ENCODE measurements at places on chromosomes 4 and X.

DNA sequence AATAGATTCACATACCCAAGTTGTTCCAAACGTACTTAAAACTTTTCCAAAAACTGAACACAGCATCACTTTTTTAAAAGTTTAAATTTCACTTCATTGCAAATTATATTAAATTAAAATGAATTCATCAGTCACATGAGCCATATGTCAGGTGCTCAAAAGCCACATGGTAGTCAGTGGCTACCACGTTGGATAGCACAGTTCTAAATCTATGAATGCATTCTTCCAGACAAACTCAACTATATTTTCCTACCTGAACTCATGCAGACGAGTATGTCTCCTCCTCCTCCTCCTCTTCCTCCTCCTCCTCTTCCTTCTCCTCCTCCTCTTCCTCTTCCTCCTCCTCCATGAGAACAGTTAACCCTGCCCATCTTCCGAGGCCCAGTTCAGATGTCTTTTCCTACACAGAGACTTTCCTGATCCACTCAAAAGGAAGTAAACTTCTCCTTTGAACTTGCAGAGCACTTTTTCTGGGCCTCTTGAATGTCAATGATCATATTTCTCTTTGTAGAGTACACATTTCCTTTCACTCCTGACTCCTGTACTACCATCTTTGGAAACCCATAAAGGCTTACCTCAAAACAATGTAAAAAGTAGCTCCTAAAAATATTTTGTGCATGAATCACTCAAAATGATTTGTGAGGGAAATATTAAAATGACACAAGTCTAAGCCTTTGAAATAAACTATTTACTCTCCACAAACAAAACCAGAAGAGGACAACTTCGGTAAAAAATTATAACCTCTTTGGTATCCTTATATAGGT is 172.6 kb downstream of the AMELX start:
- no peak for DNase-seq

GRCh38 chr4:10673817-10674369 is 10.7 kb downstream of the CLNK start:
- DNase-seq: no peak

- DNase-seq: no peak
Observed at GRCh38 chr4:3107691-3108121, 33.2 kb downstream of the HTT start.

- no peak for DNase-seq
Observed at GRCh38 chr4:139950568-139950967, 203.4 kb downstream of the MAML3 start.

DNA sequence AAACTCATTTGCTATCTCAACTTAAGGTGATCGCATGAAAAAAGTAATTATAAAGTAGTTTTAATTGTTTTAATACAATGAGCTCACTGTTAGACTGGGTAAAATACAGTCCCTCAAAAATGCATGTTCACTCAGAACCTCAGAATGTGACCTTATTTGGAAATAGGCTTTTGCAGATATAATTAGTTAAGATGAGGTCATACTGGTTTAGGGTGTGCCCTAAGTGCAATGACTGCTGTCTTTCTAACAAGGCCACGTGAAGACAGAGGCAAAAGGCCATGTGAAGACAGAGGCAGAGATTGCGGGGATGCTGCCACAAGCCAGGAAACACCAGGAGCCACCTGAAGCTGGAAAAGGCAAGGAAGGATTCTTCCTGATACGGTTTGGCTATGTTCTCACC is 262.1 kb downstream of the NKX6-1 start:
- no peak for DNase-seq

GRCh38 chr4:73152893-73153292 is 83.4 kb upstream of the COX18 start:
- DNase-seq: no peak

DNA sequence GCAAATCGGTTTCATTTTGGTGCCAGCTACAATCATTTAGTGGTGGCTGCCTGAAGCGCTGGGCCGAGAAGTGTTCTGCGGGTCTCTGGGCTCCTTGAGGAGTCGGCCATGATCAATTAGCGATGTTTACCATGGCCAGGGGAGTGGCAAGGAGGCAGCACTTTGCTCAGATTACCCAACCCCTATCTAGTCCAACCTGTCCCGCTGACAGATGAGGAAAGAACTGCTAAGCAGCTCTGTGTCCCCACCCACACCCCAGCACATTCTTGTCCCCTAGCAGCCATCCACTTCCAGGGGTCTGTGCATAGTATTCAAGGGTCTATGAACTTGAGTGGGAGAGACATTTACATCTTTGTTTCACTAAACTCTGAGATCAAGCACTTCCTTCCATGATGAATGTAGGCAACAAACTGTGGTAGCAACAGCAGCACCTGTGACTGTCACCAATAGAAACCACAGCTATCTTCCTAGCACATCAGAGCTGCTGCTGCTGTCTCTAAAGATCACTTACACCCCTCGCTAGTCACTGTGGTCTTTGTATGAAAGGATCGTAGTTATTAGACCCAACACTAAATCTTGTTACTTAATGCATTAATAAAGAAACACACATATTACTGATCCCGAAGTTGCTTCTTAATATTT is 331.6 kb downstream of the BCOR start:
- no peak for DNase-seq

- DNase-seq: no peak
Observed at GRCh38 chr4:25174674-25175073, 14.4 kb upstream of the SEPSECS start.

DNA sequence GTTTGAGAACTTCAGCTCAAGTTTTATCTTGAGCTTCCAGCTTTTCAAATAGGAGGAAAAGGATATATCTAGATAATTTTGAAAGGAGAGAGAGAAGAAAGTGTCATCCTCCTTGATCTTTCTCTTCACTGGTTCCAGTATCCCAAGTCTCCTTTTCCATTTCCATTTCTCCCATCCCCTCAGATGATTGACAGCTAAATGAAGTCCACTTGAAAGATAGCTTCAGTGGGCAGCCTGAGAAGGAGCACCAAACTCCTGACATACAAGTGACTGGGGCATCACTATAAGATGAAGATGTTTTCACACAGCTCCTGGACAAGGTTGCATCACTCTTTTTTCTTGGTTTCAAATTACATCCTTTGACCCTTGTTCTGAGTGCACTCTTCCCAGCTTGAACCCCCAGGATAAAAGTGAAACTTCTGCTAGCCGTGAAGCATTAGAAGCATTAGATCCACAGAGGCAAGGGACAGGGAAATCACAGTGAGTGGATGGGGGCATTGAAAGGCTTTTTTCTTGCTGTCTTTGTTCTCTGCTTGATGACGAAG is 17.5 kb upstream of the MAGEA10 start:
- DNase-seq: no peak

- no peak for DNase-seq
Observed at GRCh38 chr4:163732473-163732872, 238.0 kb downstream of the TMA16 start.

DNA sequence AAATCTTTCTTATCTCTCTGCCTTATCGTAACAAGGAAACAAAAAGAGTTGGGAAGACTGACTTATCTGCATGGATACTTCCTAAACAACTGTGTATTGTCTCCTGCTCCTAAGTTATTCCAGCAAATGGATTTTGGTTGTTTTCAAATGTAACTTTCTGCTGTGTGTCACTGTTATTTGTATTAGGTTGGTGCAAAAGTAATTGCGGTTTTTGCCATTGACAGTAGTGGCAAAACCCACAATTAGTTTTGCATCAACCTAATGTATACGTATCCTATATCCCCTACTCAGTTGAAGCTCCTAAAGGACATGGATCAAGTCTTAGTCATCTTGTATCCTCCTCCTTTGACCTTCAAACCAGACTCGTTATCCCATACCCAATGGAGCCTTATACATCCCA is 263.4 kb upstream of the GPR101 start:
- no peak for DNase-seq

- no peak for DNase-seq
Observed at GRCh38 chr4:98586962-98587354, 71.5 kb downstream of the TSPAN5 start.

- DNase-seq: no peak
Observed at GRCh38 chr4:87037671-87038334, 103.0 kb downstream of the AFF1 start.

- DNase-seq: no peak
Observed at GRCh38 chrX:118423558-118423957, 72.1 kb upstream of the DOCK11 start.

- DNase-seq: no peak
Observed at GRCh38 chrX:102599951-102600579, 750 bp downstream of the ARMCX5 start.

DNA sequence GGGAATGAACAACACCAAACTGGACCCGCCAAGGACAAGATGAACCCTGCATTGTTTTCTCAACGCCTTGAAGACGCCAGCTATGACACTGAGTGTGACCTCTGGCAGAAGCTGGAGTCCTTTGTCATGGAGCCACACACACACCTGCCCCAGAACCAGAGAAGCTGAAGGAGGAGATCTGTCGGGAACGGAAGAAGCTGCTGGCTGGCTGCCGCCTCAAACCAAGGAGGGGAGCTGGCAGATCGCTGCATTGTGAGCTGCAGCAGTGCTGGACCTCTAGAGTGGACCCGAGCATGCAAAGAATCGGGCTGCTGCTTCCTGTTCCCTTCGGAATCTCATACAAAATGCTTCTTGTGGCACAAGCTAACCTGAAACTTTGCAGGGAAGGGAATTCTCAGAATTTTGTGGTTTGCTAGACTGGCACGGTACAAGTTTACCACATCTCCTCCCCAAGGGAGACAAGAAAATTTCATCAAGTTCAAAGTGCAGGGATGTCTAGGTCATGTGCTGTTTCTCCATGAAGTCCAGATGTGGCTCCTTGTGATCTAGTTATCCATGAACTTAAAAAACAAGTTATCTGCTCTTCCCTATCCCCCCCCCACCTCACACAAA is 23.4 kb upstream of the GLRB start:
- DNase-seq: no peak

- no peak for DNase-seq
Observed at GRCh38 chr4:75781305-75781704, 56.9 kb downstream of the USO1 start.

DNA sequence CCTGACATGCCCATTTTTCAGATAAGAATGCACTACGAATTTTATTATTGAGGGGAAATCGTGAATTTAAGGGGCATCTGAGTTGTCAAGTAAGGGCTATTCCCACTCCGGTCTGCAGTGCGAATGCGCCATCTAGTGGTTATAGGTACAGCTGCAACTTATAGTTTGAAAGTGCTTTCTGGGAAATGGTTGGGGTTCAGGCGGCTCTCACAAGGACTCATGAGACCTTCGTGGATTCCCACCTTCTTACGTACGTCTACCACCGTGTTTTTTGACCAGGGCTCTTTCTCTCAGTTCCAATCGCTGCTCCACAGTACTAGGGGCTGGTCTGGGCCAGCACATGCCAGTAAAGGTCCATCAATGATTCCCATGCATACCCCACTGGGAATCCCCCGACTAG is 12.3 kb downstream of the MSL3 start:
- DNase-seq: peak; percentile 51

- DNase-seq: no peak
Observed at GRCh38 chr4:19187096-19187495, 1064.6 kb upstream of the SLIT2 start.

- no peak for DNase-seq
Observed at GRCh38 chr4:162791226-162791625, 375.5 kb downstream of the NAF1 start.

DNA sequence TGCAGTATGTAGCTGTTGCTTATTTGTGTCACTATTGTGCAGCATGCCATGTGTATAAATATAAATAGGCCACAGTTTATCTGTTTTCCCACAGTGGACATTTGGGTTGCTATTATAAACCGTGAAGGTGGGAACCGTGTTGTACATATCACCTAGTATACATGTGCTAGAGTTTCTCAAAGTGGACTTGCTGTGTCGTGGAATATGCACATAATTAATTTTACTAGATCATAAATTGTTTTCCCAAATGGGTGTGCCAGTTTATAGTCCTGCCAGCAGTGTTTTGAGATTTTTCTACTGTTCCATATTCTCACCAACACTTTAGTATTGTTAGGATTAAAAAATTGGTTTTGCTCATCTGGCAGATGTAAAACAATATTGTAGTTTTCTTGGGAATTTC is 38.5 kb downstream of the PRIMPOL start:
- DNase-seq: no peak

- DNase-seq: no peak
Observed at GRCh38 chrX:83658731-83659130, 150.6 kb downstream of the POU3F4 start.

DNA sequence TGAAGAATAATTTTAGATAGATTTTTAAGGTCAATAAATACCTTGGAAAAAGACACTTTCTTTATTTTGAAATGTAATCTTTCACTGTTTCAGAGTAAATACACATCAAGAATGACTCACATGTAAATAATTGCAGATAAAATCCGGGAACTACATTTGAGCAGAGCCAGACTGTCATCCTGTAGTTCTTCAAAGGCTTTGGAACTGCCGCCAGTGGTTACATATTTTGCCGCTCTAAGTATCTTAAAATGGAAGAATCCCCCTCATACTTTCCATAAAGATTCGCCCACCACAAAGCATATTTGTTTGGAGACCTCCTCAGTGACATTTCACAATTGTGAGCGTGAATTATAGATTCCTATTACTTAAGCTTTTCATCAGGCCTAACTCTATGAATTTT is 607.8 kb upstream of the ZFP42 start:
- no peak for DNase-seq

DNA sequence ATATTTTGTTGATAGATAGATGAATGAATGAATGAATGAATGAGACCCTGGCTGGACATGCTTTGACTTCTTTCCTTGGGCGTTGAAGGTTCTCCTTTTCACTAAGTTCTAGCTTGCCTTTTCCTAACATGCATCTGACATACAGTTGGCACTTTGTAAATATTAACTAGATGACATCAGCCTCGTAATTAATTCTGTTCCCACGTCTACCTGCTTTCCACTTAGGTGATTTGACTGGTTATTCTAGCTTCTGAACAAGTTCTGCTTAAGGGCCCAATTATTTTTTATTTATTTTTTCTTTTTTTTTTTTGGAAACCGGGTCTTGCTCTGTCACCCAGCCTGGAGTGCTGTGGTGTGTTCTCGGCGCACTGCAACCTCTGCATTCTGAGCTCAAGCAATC is 13.9 kb upstream of the RASL11B start:
- no peak for DNase-seq

GRCh38 chr4:84632092-84632491 is 49.2 kb downstream of the CDS1 start:
- no peak for DNase-seq

DNA sequence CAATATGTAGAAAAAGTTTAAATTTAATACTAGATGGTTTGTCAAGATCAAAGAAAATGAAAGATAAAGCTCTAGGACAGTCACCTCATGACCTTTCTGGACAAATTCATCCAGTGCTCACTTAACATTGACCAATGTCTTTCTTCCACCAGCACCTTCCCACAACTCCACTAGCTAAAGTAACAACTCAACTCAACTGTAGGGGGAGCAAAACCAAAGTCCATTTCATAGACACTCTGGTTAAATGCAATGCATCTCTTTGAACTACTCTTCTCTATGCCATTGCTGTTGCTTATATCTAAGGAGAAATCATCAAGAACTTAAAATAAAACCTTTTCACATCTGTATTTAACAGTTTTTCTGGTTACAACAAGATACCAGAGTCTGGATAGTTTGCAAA is 25.1 kb downstream of the UGT2B4 start:
- no peak for DNase-seq

All from NCI-H345 (cell line).